NCI-H1092 treated with DMSO at 0.1 percent for 48 hours (cell line): ENCODE measurements at places on chromosomes 7 and 10.

- DNase-seq: no peak
These were observed 314.6 kb downstream of the TNS3 start for GRCh38 chr7:47267346-47267745.

DNA sequence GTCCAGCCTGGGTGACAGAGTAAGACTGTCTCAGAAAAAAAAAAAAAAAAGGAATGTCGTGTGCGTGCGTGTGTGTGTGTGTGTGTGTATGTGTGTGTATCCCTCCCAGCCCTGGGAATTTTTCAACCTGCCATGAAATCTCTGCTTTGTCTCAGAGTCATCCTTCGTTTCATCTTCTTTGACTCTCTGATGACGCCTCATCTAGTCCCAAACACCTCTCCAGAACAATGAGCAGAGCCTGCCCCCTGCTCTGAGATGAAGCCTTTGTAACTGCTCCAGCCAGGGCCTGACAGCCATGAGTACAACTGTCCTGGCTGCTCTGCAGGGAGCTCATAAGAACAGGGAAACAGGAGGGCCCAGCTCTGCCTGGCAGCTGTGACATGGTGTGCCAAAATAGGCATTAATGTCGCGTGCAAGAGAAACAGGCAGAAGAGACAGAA is 149.5 kb downstream of the FAM107B start:
- peak; percentile 68 for DNase-seq

GRCh38 chr10:17216901-17217395 is 11.1 kb upstream of the VIM start:
- DNase-seq: no peak

DNA sequence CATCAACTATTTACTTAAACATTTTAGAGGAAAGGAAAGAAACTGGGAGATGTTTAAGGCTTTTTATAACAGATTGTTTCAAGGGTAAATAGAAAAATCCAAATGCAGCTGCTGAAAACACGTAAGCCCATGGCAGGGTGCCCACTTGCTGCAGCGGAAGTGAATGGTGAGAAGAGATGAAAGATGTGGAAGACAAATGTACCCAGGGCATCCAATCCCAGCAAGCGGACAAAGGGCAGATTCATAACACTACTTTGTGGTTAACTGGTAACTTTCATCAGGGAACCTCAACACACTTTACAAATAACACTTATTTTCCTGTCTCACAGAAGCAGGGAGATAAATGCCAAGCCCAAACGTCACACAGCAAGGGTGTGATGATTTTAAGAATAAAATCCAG is 358.4 kb downstream of the KCNMA1 start:
- DNase-seq: peak; percentile 14

- no peak for DNase-seq
These were observed 617.9 kb upstream of the MKI67 start for GRCh38 chr10:128744092-128744491.

DNA sequence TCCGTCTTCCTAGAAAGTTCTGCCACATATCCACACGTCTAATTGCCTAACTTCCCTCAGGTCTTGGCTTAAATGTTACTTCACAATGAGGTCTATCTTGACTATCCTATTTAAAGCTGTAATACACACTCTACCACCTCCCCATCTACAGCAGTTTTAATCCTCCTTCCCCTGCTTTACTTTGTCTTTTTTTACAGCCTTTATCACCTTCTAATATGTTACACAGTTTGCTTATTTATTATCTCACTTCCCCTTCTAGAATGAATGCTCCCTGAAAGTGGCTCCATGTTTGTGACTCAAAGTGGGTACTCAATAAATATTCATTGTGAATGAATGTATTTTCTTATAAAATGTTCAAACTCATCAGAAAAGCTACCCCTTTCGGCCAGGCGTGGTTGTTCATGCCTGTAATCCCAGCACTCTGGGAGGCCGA is 13.6 kb upstream of the MICU1 start:
- DNase-seq: no peak

- no peak for DNase-seq
These were observed 100.0 kb upstream of the EGR2 start for GRCh38 chr10:62916141-62916603.

GRCh38 chr7:35705932-35706461 is 11.1 kb upstream of the HERPUD2 start:
- DNase-seq: no peak

DNA sequence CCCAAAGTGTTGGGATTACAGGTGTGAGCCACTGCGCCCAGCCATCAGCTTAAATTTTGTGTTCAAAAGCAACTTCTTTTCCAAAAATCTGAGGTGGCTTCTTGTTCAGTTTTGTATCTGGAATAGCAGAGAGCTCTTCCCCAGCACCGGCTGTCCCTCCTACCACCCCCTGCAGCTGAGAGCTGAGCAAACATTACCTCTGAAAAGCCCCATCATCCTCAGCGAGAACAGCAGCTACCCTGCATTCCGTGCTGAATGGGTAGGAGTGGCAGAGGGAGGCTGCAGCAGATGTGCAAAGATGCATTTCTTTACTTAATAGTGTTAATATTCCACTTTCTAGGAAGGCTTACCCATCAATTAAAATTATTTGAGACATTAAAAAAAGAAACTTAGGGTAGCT is 31.8 kb downstream of the CCM2 start:
- DNase-seq: peak; percentile 13

GRCh38 chr10:44011603-44011981 is 362.9 kb upstream of the ZNF32 start:
- no peak for DNase-seq

- DNase-seq: peak; percentile 49
These were observed 81.0 kb upstream of the CACUL1 start for GRCh38 chr10:118835682-118836326.

DNA sequence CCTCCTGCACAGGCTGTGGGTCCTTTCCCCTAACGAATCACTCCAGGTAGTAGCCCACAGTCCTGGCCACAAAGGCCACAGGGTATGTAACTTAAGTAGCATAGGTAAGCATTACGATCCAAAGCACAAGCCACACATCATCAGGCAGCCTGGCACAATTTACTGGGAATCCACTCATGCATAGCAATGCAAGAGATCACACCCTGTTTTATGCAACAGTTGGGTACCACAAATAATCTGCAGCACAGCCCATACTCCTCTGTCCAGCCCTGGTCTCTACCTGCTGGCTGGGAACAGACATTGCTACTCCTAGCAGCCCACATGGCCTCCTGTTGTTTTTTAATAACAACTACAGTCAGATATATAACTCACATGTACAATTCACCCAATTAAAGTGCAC is 34.3 kb downstream of the SRPK2 start:
- no peak for DNase-seq

DNA sequence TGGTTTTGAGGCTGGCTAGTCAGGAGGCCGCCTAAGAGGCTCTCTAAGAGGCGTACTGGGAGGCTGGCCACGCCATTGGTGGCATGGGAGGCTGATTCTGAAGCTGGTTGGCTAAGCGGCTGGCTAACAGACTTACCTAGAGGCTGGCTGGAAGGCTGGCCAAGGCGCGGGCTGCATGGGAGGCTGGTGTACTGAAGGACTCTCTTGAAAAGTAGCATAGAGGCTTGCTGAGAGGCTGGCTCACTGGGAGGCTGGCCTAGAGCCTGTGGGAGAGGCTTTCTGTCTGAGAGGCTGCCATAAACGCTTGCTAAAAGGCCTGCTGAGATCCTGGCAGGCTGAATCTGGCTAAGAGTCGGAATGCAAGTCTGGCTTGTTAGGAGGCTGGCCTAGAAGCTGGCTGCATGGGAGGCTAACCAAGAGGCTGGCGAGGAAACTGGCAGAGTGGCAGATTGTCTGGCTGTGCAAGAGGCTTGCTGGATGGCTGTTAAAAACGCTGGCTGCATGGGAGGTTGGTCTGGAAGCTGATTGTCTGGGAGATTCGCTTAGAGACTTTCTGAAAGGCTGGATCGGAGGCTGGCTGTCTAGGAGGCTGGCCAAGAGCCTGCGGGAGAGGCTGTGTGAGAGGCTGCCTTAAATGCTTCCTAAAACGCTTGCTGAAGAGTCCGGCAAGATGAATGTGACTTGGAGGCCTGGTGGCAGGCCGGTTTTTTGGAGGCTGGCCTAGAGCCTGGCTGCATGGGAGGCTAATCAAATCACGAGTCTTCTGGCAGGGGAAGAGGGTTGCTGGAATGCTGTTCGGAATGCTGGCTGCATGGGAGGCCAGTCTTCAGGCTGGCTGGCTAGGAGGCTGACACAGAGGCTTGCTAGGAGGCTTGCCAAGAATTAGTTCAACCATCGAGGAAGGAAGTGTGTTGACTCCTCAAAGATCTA is 134.2 kb downstream of the OR13A1 start:
- DNase-seq: no peak

DNA sequence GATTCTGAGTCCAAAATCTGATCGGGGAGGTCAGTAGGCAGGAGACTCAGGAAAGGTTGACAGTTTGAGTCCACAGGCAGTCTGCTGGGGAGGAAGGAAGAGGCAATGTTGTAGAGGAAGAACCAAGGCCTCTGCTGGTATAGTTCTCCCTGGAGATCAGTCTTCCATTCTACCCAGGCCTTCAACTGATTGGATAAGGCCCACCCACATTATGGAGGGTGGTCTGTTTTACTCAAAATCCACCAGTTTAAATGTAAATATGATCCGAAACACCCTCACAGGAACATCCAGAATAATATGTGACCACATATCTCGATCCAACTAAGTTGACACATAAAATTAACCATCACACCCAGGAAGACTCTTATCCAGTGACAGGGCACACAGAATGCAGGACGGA is 425.3 kb upstream of the ZMIZ1 start:
- DNase-seq: no peak

GRCh38 chr7:5702876-5703571 is 78.4 kb downstream of the RNF216 start:
- DNase-seq: no peak

GRCh38 chr7:54015251-54015650 is 526.9 kb upstream of the VSTM2A start:
- no peak for DNase-seq

GRCh38 chr7:45328403-45328981 is 170.9 kb downstream of the RAMP3 start:
- no peak for DNase-seq

DNA sequence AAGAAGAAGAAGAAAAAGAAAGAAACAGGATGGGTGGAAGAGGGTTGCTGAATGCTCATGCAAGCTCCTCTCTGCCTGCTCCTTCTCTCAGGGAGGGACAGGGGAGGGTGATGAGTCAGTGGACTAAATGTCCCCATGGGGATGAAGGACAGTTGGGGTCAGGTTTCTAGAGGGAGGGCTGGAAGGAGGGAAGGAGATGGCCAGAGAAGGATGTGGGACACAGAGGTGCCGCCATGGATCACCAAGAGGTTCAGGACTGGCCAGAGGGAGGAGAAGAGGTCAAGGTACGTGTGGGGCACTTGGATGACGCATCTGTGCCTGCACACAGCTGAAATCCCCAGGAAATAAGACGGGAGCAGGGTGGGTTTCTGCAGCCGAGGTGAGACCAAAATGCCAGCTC is 88.9 kb upstream of the GTF2I start:
- DNase-seq: no peak

GRCh38 chr10:100939763-100940344 is 27.1 kb downstream of the SLF2 start:
- DNase-seq: no peak

GRCh38 chr10:35511647-35512046 is 93.5 kb upstream of the GJD4 start:
- DNase-seq: no peak

DNA sequence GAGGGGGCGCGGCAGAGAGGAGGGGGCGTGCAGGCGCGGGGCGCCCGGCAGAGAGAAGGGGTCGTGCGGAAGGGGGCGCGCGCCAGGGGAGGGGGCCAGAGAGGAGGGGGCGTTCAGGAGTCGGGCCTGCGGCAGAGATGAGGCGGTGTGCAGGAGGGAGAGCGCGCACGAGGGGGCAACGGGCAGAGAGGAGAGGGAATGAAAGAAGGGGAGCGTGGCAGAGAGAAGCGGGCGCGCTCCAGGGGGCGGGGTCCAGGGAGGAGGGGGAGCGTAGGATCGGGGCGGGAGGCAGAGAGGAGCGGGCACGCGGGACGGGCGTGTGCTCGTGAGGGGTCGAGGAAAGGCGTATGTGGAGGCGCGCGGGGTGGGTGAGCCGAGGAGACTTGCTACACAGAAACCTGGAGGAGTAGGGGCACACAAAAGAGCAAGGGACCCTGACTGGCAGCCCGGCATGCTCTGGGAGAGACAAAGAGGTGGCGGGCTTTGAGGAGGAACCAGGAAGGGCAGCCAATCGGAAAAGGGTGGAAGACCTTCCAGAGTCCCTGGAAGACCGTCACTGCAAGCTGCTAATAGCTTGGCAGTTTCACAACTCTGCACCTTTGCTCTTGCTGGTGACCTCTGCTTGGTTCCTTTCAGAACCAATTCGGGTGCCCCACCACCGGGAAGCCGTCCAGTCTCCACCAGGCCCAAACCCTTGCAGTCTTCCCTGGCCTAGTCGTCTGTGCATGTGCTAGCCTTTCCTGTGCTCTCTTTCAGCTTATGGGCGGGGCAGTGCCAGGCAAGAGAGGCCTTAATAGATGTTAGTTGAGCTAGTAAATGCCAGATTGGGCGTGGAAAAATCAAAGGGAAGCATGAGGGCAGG is 639 bp downstream of the DYDC2 start:
- DNase-seq: peak; percentile 64

DNA sequence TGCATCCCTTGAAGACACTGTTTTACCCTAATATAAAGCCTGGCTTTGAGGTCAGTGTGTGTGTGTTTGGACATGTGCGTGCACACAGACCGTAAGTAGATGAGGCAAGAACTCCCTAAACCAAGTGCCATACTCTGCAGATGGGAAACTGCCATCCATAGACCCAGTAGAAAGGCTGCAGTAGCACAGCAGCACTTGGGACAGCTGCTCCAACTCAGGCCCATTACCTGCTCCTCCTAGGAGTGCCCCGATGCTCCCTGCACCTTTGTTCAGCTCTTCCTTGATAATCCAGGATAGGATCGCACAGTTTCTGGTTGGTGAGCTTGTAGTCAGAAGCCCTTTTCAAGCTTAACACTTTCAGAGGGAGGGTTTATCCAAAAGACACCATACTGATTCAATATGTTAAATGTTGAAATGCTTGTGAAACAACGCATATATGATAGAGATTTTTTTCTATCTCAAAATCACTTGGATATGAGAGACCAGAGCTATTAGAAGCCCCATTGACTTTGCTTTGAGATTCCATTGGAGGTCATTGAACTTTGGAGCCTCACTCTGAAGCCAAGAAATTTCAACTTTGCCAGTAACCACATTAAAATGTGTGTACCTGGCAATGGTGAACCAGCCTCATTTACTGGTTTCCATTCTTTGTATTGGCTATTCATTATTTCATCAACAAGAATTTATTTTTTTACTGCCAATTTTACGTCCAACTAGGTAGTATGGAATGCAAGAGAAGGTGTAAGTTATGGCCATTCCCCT is 757.0 kb upstream of the GALNT17 start:
- no peak for DNase-seq

GRCh38 chr7:2287745-2288144 is 26.5 kb downstream of the SNX8 start:
- DNase-seq: no peak

GRCh38 chr10:60309371-60309770 is 80.3 kb downstream of the ANK3 start:
- no peak for DNase-seq
